Renal cortex interstitium (tissue), 15 donors: ENCODE measurements at places on chromosomes 5 and 9. TPM values are rescaled to one million over a fixed set of nuclear protein-coding genes. Genes with fewer than 3 reads are reported as not detected.

Gene RELL2
- polyA plus RNA-seq = 1.5 TPM

Gene LRRC14B
- polyA plus RNA-seq = not detected

Gene CCNO
- 3.8 TPM for polyA plus RNA-seq

Gene SPAG8
- 8.6 TPM for polyA plus RNA-seq

Gene EIF4EBP3
- polyA plus RNA-seq = 7.6 TPM

Gene NUTM2F
- not detected for polyA plus RNA-seq

Gene PKN3
- 11.6 TPM for polyA plus RNA-seq

Gene CACNA1B
- 0.23 TPM for polyA plus RNA-seq

Gene OR1Q1
- polyA plus RNA-seq = not detected

Gene CA9
- 0.85 TPM for polyA plus RNA-seq

Gene LAMC3
- 36.7 TPM for polyA plus RNA-seq

Gene ADCY2
- polyA plus RNA-seq = 6.3 TPM

Gene SGCD
- 5.6 TPM for polyA plus RNA-seq

Gene SPINK7
- polyA plus RNA-seq = 0.53 TPM

Gene PGM5
- 41.7 TPM for polyA plus RNA-seq
